ENCODE measurements at places on chromosomes 2 and 18.

DNA sequence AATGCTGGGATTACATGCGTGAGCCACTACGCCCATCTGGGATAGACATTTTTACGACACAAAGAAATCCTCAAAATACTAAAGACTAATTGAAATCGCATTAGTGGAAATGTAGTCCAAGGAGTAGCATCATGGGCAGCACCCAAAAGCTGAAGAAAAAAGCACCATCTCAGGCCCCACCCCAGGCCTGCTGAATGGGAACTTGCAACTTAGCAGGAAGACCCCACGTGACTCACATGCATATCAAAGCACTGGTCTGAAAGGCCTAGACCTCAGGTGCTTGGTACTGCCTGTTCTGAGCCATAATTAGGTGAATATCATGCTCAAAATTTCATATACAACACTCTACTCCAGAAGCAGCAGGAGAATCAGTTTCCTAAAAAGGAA lies 28.9 kb downstream of the SPRED2 start:
- no peak for DNase-seq

DNA sequence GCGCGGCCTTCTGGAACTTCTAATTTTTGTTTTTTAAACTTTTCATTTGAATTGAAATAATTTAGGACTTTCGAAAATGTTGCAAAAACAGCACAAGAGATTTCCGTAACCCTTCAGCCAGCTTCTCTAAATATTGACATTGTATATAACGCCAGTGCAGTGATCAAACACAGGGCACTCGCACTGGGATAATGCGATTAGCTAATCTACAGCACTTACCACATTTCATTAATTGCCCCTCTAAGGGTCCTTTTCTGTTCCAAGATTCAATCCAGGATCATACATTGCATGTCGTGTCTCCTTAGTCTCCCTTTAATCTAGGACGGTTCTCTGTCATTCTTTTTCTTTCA lies 343 bp upstream of the CD302 start:
- no peak for DNase-seq

DNA sequence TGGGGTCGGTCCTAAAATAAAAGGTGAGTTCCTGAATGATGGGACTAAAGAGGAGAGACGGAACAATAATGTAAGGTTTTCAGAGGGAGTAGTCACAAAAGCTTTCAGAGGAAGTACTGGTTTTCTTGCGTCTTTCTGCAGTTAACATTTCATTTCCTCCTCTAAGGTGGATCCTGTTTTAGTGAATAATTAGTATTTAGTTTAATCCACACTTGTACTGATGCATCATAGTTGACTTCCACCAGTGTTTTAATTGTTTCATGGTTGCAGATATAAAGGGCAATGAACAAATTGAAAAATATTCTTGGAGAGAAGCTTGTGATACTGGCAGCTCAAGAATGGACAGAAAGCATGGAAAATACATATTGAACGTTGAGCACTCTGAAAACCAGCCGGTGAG lies at the start of gene DYNAP:
DYNAP (plus strand) TSS at position 301 of the 400 bp plus-strand sequence; CDS start at position 339, 38 bp downstream.
- no peak for DNase-seq

DNA sequence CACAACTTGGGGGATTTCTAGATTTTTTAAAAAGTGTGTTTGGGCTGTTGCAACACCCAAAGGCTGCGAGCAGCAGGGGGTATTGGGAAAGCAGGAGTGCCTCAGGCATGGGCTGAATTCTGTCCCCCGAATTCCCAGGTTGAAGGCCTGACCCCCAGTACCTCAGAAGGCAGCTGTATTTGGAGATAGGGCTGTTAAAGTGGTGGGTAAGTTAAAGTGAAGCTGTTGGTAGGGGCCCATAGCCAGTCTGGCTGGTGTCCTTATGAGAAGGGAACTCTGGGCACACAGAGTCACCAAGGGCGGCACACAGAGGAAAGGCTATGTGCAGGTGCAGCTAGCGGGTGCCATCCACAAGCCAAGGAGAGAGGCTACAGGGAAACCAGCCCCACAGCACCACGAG lies 717.4 kb downstream of the GALR1 start:
- no peak for DNase-seq

DNA sequence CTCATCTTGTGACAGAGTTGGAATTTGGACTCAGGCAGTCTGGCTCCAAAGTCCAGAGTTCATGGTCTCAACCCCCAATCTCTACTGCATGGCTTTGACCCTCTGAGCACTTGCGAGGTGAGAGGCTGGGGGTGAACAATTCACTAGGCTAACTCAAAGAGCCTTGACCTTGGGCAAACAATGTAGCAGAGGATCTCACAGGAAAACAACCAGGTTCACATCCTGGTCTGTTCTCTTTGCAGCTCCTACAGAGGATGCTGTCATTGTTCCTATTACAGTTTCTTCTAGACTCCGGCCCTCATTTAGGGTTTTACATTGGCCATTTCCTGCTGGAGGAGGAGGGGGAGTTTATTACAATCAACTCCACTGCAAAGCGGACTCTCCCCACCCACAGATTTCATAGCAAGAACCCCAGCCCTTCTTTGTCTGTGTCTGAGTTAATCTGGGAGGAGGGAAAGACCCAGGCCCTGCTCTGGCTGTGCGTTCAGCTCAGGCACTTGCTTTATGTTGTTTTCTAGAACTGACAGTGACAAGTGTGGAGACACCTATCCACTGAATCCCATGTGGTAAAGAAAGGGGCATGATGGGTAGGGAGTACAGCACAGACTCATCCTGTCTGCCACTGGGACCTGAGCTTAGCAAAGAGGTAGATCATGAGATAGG lies 101.6 kb downstream of the LBH start:
- DNase-seq: no peak

DNA sequence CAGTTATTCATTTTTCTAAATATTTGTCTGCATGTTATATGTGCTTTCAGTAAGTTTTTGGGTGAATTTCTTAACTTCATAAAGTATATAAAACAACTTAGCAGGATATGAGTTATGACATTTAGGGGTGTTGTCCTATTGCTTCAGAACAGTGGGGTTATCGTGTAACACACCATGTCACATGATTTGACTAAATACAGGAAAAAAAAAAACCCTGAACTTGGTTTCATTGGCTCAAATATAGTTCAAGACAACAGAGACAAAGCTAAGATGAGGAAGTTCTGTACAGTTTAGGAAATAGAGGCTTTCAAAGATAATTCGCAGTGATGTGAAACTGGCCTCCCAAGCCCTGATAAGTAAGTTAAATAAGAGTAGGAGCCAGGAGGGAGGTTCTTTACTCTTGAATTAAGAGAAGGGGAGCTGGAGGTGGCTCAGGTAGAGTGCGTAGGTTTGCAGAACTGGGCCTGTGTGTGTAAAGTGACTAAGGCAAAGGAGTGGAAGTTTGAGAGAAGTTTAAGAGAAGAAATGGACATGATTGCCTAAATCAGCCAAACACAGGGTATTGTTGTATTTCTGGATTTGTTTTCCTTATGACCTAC lies 53.9 kb downstream of the LIMS1 start:
- no peak for DNase-seq

- no peak for DNase-seq
Measured at GRCh38 chr2:237693291-237693994, 66.1 kb downstream of the LRRFIP1 start.

- DNase-seq: no peak
Measured at GRCh38 chr2:158255257-158255656, 153.6 kb downstream of the UPP2 start.

GRCh38 chr2:236799391-236800026 lies 229.9 kb downstream of the ACKR3 start:
- DNase-seq: no peak

- no peak for DNase-seq
Measured at GRCh38 chr2:88841224-88841929, 149.9 kb downstream of the RPIA start.

- no peak for DNase-seq
Measured at GRCh38 chr2:12686708-12687283, 29.9 kb upstream of the TRIB2 start.

- no peak for DNase-seq
Measured at GRCh38 chr18:50661013-50661412, 101.1 kb downstream of the MAPK4 start.

All from activated naive CD4-positive, alpha-beta T cell (primary cell).